ENCODE measurements at places on chromosomes 4 and X.

GRCh38 chr4:146506272-146506671, 15.5 kb downstream of the SLC10A7 start:
- DNase-seq: no peak

DNA sequence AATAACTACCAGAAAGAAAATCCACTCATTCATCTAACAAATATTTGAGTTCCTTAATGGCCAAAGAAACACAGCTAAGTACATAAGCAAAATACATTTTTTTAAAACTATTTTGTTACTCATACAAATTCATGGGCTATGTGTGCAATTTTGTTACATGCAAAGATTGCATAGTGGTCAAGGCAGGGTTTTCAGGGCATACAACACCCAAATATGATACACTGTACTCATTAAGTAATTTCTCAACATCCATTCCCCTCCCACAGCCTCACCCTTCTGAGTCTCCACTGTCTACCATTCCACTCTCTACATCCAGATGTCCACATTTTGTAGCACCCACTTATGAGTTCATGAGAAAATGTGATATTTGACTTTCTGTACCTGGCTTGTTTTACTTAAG, 58.2 kb downstream of the BRWD3 start:
- DNase-seq: peak; percentile 1

- no peak for DNase-seq
Measured at GRCh38 chrX:15529165-15529564, 28.6 kb downstream of the BMX start.

DNA sequence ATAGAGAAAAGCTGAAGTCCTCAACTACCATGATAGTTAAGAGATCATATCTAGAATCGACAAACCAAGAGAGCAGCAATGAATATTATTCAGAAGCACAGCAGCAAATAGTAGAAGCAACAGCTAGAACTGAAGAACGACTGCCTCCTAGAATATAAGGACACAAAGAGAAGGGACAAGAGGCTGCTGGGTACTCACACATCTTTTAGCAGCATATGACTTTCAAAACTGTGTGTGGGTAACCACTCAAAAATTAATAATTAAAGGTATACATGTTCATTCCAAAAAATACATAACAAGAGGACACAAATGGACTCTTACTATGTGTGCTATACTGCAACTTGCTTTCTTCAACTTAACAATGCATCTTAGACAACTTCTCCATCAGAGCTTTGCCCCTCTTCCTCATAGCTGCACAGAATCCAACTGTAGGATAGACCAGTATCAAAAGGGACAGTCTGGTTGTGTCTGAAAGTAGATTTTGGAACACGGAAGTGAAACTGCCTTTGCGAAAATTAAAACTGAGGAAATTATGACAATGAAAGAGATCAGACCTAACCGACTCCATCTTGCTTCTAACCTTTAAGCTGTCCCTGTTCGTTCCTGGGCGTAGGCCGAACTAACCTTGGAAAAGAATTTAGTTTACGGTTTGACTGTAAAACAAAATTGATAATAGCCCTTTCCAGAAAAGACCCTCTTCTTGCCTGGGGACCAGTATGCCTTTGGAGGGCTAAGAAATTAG, 125.7 kb downstream of the SH3KBP1 start:
- DNase-seq: no peak

DNA sequence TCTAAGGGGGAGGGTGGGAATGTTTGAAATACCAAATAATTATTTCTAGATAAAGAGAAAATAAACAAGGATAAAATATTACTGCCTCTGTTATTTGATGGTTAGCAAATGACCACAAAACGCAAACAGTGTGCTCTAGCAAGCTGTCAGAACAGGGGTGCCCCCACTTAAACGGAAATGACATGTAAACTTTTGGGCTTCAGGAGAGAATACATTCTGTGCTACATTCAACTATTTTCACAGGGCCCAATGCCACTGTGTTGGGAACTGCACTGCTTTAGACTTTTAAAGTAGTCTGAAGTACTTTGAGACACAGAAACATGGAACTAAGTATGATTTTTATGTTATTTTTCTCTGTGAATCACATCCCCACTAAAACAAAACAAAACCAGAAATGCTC, 14.1 kb downstream of the CD40LG start:
- DNase-seq: no peak

- no peak for DNase-seq
Measured at GRCh38 chrX:13498238-13498637, 71.2 kb upstream of the EGFL6 start.

GRCh38 chrX:133674726-133675470, 259.6 kb upstream of the GPC4 start:
- DNase-seq: no peak

GRCh38 chr4:60657807-60658206, 542.3 kb upstream of the ADGRL3 start:
- no peak for DNase-seq

DNA sequence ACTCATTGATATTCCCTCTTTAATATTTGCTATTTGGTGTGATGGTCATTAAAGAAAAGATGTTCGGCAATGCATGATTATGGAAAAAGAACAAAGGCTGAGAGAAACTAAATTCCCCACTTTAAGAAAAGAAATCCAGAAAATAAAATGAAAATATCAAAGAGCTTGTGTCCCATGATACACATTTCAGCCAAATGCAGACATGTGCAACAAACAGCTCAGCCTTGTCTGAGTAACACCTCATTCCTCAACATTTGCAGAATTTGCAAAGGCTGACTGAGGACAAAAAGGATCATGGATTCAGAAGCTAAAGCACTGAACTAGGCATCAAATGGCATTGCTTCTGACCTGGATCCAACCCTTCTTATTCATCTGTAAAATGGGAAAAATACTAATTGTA, 281.0 kb downstream of the RAB28 start:
- DNase-seq: no peak

DNA sequence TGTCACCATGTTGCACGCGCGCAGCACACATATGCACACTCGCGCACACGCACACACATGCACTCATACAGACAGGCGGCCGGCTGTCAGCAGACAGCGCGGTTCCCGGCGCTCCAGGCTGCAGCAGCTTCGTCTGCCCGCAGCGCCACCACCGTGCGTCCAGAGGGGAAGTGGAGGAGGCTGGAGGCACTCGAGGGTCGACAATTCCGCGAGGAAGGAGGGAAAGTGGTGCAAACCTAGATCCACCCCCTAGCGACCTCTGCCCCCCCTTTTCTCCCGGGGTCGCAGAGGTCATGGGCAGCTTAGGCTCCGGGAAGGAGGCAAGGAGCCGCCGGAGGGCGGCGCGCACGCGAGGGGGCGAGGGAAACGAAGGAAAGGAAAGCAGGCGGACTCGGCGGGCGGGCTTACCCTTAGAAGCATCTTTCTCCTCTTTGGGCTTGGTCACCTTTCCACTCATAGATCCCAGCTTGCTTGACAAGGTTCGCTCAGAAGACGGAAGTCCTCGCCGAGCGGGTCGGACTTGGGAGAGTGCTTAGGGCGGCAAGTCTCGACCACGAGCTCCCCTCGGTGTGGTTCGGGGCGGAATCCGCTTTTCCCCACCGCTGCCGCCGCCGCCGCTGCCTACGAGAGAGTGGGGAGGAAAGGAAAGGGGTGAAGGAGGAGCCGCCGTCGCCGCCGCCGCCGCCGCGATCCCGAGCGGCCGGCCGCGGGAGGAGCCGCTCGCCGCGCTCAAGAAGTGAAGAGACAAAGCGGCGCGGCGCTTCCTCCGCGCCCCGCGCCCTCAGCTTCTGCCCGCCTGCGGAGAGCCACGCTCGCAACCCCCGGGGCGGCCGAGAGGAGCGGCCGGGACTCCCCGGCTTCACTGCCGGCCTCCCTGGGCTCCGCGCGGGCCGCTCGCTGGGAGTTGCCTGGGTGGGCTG, 326.6 kb upstream of the F9 start:
- peak; percentile 6 for DNase-seq

DNA sequence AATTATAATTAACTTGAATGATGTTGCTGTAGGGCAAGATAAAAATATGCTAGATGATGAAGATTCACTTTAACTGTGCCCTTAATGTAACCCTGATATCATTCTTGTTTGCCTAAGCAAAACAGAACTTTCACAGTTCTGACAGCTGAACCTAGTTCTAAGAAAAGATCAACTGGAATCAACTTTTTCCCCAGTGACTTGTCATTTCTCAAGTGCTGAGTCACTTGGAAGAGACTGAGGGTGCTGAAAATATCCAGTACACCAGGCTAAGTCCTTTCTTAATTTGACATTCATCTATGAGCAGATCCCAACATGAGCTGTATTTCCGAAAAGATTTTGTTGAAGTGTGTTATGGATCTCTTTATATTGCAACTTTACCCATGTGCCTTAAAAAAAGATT, 140.4 kb downstream of the MID1IP1 start:
- DNase-seq: peak; percentile 29

- DNase-seq: no peak
Measured at GRCh38 chr4:28822163-28822562, 1898.0 kb upstream of the PCDH7 start.

- DNase-seq: no peak
Measured at GRCh38 chr4:101103381-101104142, 243.8 kb downstream of the PPP3CA start.

DNA sequence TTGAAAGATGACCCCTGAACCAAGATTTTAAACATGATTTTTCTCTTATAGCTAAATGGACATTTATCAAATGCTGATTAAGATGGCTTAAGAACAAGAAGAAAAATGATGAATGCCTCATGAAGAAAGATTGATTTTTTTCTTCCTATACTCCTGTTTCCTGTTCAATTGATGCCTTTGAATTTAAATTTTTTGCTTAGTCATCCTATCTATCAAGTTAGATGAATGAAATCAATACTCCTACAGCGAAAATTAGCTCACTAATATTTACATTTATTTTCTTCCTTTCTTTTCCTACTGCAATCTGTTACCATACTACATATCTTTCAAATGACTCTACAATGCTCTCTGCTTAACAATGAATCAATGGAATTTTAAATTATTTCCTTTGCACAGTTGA, 773.6 kb upstream of the DIAPH2 start:
- no peak for DNase-seq

DNA sequence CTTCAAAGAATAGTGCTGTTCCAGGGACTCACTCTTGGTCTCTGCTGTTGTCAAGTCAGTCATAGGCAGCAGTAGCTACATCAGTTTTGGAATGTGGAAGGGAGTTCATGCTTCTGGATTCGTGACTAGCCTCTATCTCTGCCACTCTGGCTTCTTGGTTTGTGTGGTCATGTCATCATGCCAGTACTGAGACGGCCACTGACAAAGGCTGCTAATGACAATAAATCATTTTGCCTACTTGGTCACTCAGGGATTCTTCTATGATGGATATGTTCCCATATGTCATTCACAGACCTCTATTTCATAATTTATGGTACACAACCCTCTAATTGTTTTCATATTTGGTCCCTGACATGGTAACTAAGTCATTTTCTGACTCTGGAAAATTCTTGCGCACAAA, 450.8 kb upstream of the BOD1L1 start:
- no peak for DNase-seq

DNA sequence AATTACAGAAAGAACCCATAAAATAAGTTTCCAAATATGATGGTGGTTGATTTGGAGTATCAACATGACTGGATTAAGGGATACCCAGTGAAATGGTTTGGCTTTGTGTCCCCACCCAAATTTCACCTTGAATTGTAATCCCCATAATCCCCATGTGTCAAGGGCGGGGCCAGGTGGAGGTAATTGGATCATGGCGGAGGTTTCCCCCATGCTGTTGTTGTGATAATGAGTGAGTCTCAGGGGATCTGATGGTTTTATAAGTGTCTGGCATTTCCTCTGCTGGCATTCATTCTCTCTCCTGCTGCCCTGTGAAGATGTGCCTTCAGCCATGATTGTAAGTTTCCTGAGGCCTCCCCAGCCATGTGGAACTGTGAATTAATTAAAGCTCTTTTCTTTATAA, 39.1 kb downstream of the WDFY3 start:
- no peak for DNase-seq

- no peak for DNase-seq
Measured at GRCh38 chr4:1603413-1604135, 80.5 kb downstream of the FAM53A start.

DNA sequence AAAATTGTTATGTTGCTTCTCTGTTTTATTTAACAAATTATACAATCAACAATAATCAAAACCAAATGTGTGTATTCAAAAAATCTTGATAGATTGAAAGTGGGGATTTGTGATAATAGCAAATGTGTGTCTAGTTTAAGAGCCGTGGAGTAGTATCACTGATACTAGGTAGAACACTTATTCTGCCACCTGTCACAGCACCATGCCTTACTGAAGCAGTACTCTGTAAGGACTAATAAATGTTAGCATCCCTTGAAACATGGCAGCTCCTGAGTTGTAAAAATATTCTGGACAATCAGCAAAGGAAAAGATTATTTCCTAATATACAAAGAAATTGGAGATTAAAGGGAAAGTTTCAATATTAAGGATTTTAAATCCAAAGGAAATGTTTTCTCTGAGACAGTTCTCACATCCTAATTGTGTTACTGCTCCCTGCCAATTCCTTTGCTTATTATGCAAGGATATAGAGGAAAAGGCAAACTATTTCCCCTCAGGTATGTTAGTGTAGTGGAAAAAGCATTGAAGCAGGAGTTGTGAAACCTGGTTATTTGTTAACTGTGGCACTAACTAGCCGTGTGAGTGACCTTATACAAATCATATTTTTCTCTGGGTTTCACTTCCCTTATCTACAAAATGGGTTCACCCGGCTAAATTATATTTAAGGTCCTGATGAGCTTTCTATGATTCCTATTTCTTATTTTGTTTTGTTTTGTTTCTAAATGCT, 303.1 kb downstream of the ARHGAP24 start:
- DNase-seq: peak; percentile 27
